ENCODE measurements at places on chromosomes 5 and 9. TPM values are rescaled to one million over a fixed set of nuclear protein-coding genes. Genes with fewer than 3 reads are reported as not detected.

The THBS4 gene
- total RNA-seq: not detected

The FOXD4L5 gene
- not detected for total RNA-seq

The SPINK4 gene
- total RNA-seq: not detected

The HACD4 gene
- total RNA-seq: 1.2 TPM

The OGN gene
- total RNA-seq: not detected

The CFAP77 gene
- total RNA-seq: not detected

The DDX4 gene
- total RNA-seq: not detected

The PPIP5K2 gene
- total RNA-seq: 22.8 TPM

The GADD45G gene
- total RNA-seq: 0.42 TPM

The ANKRD18A gene
- 9.2 TPM for total RNA-seq

The TAF11L12 gene
- total RNA-seq: not detected

The TAF1L gene
- not detected for total RNA-seq

The ZNF483 gene
- total RNA-seq: 0.54 TPM

The ANKRD55 gene
- total RNA-seq: not detected

The CCNI2 gene
- not detected for total RNA-seq

The ERBIN gene
- 25.3 TPM for total RNA-seq

The NAIP gene
- 0.18 TPM for total RNA-seq

The FOXD4L3 gene
- total RNA-seq: not detected

The GARIN3 gene
- not detected for total RNA-seq

The NEUROG1 gene
- not detected for total RNA-seq

The SLC25A2 gene
- total RNA-seq: not detected

The ALDH1A1 gene
- total RNA-seq: 5,595 TPM

The SLC34A3 gene
- 0.11 TPM for total RNA-seq

The TBC1D2 gene
- 10.2 TPM for total RNA-seq

The CEP72 gene
- total RNA-seq: 10.8 TPM

The PCDHA9 gene
- not detected for total RNA-seq

The SLCO4C1 gene
- total RNA-seq: not detected

The HIGD2A gene
- 257 TPM for total RNA-seq

The IRX4 gene
- 0.25 TPM for total RNA-seq

The IGFBPL1 gene
- total RNA-seq: 2.3 TPM

The LCN9 gene
- total RNA-seq: not detected

The GRM6 gene
- total RNA-seq: not detected

The PBX3 gene
- 11.4 TPM for total RNA-seq

The TRIM36 gene
- 2.3 TPM for total RNA-seq

The PIP5KL1 gene
- 1.3 TPM for total RNA-seq

The GEMIN5 gene
- 23.6 TPM for total RNA-seq

The N4BP3 gene
- 0.67 TPM for total RNA-seq

The PCDHB11 gene
- total RNA-seq: 0.11 TPM

Measured in A549 treated with GW870086 at 1 μM for 4 hours (cell line).